Calu3 (cell line): ENCODE measurements at places on chromosomes 11 and 22.

DNA sequence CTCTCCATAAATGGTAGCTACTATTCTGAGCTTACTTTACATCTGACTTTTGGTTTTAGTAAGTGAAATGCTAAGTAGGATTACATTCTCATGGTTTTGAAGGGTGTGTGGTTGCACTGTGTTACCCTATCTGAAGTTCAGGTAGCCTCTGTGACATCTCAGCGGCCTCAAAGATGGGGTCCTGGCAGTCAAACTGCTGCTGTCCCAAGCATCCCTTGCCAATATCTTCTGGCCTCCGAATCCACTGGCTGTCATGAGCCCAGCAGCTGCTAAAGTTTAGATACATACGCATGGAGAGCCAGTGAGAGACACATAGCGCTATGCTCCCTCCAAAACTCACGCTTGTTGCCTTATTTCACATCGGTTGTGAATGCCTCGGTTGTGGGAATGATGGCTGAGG is 34.9 kb downstream of the UBASH3B start:
- DNase-seq = no peak

DNA sequence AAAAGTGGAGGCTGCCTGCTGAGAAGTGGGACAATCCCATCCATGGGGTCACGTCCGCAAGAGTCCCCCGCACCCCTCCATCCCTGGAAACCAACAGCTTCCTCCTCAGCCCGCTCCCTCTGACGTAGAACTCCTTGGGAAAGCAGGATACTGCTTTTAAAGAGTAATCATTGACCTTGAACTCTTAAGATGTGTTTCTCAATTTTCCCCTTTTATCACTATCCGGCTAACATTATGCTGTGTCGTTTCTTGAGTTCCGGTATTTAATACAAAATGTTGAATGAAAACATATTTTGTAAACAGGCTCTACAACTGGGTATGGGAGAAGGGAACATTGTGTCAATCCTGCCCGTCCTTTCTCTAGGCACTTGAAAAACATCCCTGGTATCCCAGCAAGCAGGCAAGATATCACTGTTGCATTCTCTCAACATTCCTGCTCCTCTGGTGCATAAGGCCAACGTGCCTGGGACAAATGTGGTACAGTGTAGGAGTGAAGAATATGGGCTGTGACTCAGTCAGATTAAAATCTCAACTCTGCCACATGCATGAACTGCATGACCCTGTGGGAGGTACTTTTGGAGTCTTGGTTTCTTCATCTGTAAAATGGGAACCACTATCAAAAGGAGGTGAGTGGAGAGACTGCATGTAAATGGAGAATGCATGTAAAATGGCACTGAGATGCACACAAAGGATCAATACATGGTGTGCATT is 52.8 kb downstream of the WT1 start:
- no peak for DNase-seq

- no peak for DNase-seq
Observed at GRCh38 chr11:71329165-71329510, 76.8 kb upstream of the SHANK2 start.

- DNase-seq = peak; percentile 70
Observed at GRCh38 chr11:35943713-35944502, at the start of gene LDLRAD3. TSS of gene LDLRAD3 (plus strand) at chr11:35944062. CDS start at chr11:35944099, 37 bp downstream.

DNA sequence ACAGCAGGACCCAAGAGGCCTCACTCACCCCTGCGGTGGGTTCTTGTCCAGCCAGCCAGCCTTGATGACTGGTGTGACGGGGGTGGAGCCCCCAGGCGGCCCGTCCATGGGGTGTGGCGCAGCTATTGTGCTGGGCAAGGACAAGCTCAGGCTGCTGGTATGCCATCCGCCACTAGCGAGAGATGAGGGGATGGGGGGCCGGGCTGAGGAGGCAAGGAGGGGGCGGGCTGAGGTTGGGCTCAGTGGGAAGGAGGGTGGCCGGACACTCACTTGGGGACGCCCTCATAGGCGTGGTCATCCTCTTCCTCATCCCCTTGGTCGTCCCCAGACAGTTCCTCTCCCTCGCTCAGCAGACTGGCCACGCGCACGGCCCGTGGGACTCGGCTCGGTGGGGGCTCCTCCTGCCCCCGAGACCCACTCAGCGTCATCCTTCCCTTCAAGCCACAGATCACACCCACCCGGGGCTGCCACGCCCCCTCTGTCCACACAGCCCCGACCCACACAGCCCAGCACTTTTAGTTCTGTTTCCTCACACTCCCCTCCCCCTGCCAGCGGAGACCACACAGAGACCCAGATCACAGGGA is 38.0 kb upstream of the PDE2A start:
- no peak for DNase-seq

GRCh38 chr22:46551996-46552395 is 14.6 kb upstream of the CELSR1 start:
- no peak for DNase-seq

DNA sequence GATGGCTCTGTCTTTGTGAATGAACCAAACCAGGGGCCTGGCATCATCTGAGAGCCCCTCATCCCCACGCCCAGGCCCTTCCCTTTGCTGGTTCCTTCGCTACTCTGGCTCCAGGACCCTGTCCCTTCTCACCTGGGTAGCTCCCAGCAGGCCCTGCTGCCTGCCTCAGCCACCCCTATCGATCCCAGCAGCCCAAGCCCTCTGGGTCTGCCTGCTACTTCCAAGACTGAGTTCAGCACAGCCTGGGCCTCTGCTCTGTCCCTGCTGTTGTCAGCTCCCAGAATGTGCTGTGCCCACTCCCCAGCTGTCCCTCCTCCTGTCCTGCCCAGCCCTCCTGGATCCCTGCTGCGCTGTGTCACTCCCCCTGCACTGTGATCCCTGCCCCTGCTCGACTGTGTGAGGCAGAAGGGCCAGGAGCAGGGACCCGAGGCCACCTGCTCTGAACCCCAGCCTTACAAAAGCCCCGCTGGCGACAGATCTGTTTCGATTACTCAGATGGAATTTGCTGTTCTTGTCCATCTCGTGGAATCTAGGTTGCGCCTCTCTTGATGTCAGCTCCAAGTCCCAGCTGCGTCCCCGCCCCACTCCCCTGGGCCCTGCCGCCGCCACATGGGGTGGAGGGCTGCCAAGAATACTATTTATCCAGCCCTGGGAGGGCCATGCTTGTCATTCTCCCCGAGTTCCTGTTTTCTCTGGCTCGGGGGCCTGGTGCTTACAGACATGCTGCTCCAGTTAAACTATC is 13.0 kb downstream of the MRPL21 start:
- no peak for DNase-seq

DNA sequence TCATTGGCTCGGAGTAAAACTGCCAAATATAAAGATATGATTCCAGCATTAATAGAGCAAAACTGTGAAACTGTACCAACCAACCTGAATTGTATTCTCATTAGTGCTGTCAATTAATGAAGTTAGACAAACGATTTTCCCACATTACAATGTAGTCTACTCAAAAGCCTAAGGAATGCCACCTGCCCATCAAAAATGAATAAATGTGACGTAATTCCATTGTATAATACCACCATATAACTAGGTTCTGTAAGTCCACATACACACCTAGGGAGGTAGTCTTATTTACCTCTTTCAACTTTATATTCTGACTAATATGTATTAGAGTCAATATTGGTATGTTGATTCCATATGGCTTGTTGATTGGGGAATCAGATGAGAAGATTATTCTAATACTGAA is 76.2 kb downstream of the FAM76B start:
- DNase-seq = no peak

GRCh38 chr11:7512525-7513233 is 1.1 kb upstream of the PPFIBP2 start:
- no peak for DNase-seq

DNA sequence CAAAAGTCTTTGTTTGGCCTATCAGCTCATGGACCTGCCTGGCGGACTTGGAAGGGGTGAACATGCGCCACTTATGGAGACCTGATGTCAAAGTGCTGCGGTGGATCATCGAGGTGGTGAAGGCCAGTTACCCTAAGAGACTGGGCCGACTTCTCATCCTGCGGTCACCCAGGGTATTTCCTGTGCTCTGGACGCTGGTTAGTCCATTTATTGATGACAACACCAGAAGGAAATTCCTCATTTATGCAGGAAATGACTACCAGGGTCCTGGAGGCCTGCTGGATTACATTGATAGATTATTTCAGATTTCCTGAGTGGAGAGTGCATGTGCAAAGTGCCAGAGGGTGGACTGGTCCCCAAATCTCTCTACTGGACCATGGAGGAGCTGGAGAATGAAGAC is 17.9 kb downstream of the ALKBH3 start:
- DNase-seq = no peak

DNA sequence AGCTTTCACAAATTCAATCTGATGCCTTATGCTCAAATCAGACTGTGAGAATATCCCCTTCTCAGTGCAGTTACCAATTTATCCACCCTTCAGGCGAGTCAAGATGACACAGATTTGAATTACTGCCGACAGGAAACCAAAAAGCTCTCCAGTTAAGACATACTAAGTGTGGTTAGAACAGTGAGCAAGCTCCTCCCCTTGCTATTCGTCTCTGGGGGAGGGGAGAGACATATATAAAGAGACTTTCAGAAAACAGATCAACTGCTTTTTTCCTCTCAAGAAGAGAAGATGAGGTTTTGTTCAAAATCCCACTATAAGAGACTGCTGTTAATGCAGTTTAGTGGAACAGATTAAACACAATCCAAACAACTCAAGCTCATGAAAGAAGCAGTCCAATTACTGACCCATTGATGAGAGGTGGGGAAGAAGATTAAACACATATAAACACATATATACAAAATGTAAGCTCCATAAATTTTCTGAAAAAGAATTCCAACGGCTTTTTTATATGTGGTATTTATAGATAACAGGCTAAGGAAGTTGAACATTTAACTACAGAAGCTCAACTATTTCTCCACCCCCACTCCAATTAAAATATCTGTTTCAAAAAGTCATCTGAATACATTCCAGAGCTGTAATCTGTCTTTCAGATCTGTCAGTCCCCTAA is 102.7 kb downstream of the MRTFA start:
- no peak for DNase-seq

DNA sequence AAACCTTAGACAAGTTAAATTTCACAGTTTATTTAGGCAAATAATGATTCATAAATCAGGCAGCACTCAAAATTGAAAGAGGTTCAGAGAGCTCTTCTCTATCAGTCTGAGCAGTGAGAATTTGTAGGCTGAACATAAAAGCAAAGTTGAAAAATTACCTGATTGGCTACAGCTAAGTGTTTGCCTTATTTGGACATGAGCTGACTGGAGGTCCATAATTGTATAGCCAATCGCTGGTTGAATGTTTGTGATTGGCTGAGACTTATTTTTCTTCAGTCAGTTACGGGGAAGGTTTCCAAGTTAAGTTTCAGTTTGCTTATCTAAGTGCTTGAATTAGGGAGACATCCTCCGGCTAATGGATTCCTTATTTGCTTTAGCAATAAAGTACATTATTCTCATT is 527.5 kb downstream of the CNTN5 start:
- no peak for DNase-seq

DNA sequence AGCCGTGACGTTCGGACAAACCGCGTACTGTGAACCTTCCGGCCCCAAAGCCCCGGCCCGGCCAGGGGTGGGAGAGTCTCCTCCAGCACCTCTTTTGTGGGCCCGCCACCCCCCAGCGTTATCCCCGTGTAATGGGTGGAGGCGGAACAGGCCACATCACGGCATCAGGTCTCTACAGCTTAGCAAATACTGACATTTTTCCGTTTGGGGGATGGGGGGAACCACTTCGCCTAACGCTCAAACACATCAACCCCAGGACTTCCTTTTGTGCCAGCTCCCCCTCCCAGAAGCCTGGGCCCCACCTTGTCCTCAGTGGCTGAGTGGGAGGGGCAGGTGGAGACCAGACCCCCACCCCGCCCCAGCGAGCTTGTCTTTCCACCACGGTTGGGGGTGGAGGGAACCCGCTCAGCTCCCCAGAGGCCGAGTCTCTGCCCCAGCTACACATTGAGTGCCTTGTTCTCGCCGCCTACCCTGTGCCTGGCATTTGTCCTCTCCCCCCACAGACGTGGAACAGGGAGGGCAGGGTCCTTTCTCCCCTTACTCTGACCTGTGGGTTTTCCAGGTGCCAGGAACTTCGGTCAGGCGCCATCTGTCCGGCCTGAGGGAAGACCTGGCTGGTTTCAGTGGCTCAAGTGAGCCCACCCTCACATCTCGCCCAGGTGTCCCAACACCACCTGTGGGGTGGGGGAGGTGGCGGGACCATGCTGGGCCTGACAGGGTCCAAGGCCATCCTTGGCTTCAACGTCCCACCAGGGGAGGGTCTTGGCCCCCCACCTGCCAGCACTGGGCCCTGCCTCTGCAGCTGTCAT is 29.6 kb downstream of the SBF1 start:
- DNase-seq = no peak

- DNase-seq = no peak
Observed at GRCh38 chr22:44368611-44369292, 56.0 kb upstream of the SHISAL1 start.

- no peak for DNase-seq
Observed at GRCh38 chr22:25495285-25495684, 69.2 kb upstream of the GRK3 start.

DNA sequence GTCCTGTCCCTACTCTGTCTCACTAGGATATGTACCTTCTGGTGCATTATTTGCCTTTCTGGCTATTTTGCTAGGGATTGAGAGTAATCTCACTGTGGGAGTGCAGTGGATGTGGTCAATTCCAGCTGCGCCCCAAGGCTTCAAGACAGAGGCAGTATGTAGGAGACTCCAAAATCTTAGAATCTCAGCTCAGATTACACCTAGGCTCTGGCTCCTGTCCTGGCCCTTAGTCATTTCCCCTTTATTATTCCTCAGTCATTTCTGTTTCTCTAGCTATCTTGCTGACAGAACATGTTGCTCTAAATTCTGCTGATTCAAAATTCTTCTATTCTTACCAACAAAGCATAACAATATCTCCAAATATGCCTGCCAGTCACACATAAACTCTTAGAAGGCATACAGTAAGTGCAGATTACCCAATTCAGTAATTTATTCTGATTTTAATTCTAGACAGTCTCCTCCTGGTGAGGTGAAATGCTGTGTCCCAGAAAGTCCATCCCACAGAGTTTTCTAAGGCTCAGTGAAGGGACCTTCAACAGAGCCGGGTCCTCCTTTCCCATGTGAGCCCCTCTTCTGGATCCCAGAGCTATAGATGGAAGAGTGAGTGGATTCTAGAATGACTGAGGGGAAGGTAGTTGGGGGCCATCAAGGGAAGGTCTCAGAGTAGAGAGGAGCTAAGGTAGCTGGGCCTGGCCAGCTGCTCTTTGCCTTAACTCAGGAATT is 24.3 kb upstream of the GLYATL1 start:
- no peak for DNase-seq

DNA sequence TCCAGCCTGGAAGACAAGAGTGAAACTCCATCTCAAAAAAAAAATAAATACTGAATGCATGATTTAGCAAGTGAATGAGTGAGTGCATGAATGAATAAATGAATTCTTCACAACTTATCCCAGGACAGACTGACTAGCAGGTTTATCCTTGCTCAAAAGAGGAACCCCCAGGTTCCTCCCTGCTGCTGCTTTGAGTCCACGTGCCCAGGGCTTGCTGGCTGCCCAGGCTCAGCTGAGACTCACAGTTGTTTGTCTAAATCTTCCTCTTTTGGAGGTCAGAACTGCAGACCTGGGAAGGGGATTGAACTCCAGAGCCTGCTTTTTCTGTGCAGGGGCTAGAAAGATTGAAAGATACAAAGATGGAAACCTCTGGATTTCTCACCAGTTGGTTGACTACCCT is 117.4 kb upstream of the TMEM45B start:
- no peak for DNase-seq

GRCh38 chr11:100785148-100785983 is 98.3 kb downstream of the ARHGAP42 start:
- no peak for DNase-seq
